ENCODE measurements at places on chromosomes 2 and 18.

GRCh38 chr18:267380-267687 is 513 bp downstream of the THOC1 start:
- no peak for DNase-seq

DNA sequence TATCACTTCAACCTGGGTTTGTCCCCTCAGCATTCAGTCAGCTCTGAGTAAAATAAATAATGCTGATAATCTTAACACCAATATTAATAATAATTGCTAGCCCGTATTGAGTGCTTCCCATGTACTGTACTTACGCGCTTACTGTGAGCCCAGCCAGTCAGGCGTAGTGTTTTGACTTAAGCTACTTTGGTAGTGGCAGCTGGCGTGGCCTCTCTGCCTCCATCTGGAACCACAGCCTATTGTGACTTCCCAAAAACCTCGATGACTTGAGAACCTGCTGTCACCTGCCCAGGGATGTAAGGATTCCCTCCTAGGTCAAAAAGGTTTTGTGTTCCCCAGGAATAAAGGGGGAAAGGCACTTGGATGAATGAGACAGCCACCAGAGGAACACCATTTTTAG is 53.2 kb downstream of the SUMO1 start:
- no peak for DNase-seq

DNA sequence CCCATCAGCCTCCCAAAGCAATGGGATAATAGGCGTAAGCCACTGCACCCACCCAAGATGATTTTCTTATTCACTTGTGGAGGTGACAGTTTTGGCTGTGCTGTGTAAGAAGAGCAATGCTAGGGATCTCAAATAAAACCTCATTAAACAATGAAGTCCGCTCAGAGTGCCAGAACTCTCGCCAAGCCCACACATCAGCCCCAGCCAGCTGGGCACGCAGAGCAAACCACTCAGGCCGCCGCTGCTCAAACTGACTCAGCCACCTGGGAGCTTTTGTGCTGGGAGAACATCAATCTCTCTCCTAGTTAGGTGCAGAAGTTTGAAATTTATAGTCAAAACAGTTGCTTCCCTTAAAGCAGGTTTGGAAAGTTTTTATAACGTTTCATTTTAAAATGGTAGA is 47.6 kb downstream of the RNF152 start:
- DNase-seq, result no peak

DNA sequence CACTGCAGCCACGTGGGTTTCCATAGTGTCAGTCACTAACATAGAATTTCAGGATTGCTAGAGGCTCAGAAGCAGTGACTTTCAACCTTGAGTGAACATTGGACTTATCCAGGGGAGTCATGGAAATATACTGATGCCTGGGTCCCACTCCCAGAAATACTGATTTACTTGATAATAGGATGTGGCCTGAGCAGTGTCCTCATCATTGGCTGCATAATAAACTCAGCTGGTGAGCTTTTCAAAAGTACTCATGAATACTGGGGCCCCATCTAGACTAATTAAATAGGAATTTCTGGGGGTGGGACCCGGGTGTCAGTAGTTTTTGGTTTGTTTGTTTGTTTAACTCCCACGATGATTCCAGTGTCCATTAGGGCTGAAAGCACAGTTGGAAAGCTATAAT is 141.4 kb downstream of the COL4A4 start:
- no peak for DNase-seq

- DNase-seq, result no peak
Measured at GRCh38 chr2:236254001-236254400, 10.2 kb downstream of the ASB18 start.

GRCh38 chr18:48892146-48892855 is 58.5 kb downstream of the SMAD7 start:
- no peak for DNase-seq

DNA sequence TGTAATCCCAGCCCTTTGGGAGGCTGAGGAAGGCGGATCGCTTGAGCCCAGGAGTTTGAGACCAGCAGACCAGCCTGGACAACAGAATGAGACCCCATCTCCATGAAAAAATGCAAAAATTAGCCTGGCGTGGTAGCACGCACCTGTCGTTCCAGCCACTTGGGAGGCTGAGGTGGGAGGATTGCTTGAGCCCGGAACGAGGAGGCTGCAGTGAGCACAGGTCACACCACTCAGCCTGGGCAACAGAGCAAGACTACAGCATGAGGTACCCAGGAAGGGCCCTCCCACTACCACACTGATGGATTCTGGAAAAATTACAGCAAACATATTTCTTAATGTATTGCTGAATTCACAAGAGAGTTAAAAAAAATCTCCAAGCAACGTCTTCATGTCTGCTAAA is 56.3 kb upstream of the HPCAL1 start:
- no peak for DNase-seq

DNA sequence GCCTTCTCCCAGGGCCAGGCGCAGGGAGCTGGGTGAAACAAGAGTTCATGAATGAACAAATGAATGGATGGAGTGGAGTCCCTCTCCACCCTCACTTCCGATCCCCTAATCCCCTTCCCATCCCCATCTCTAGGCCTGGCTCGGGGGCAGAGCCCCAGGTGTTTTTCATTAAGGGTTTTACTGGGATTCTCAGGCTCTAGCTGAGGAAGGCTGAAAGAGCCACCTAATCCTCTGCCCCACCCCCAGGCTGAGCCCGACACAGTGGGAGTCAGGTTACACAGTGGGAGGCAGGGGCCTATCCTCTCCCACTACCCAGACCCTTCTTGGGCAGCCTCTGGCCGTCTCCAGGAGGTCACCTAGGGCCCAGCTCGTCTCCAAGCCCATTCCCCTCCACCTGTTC is 36.1 kb downstream of the SDC1 start:
- no peak for DNase-seq

- no peak for DNase-seq
Measured at GRCh38 chr2:73314441-73314840, 21.1 kb upstream of the EGR4 start.

DNA sequence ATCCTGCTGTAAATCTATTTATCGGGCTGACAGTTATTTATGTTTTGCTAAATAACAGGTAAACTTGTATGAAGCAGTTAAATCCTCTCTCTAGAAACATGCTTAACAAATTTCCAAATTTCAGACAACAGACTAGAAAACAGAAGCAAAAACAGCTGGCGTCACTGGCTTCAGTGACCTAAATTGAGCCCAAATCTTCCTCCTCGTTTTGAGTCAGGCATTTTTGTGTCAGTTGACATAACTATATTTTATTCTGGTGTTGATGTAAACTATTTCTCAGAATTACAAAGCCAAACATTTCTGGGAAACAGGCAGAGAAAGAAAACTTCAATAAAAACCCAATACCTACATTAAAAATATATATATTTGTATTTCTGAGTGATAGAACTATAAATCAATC is 21.7 kb downstream of the RBMS1 start:
- no peak for DNase-seq

DNA sequence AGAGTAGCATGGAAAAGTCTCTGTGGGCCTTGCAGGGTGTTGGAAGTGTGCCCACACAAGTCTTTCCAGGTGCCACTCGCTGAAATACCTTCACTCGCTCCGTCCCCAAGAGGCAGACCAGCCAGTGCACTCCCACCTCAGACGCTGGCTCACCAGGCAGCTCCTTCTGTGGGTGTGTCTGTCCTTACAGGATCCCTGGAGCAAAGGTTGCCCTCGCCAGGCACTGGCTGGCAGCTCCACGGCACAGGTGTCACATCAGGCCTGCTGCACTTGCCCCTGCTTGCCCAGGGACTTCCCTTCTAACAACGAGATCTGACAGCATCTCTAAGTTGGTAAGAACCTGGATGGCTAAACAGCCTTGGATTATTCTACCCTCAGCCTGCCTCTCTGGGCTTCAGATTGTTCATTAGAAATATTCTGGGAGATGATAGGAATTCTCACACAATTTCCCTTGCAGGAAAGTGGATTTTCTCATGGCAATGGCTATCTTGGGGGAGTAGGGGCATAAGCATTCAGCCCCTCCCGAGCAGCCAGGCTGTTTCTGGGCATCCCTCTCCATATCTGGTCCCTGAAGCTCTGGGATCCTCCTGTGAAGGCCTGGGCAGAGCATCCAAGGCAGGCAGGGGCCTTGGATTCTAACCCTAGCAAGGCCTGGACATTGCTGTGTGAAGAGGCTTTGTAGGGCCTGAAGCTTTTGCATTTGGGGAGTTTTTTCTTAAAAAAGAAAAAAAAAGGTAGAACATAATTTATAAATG is 262.1 kb downstream of the MYCN start:
- no peak for DNase-seq

DNA sequence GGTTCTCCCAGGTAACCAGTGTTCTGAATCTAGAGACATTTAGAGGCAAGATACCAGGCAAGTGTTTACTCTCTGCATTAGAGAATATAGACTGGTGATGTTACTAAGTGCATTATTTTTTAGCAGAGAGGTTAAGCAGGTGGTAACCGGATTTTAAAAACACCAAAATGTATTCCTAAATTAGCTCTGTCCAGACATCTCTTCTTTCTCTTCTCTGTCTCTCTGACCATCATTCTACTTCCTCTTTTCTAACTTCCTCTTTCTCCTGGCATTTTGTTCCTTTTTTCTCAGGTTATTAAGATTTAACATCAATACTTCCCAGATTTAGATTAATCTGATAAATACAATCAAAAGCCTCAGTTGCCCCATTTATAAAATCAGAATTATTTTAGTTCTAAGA is 31.7 kb upstream of the DYNC1I2 start:
- DNase-seq, result no peak

DNA sequence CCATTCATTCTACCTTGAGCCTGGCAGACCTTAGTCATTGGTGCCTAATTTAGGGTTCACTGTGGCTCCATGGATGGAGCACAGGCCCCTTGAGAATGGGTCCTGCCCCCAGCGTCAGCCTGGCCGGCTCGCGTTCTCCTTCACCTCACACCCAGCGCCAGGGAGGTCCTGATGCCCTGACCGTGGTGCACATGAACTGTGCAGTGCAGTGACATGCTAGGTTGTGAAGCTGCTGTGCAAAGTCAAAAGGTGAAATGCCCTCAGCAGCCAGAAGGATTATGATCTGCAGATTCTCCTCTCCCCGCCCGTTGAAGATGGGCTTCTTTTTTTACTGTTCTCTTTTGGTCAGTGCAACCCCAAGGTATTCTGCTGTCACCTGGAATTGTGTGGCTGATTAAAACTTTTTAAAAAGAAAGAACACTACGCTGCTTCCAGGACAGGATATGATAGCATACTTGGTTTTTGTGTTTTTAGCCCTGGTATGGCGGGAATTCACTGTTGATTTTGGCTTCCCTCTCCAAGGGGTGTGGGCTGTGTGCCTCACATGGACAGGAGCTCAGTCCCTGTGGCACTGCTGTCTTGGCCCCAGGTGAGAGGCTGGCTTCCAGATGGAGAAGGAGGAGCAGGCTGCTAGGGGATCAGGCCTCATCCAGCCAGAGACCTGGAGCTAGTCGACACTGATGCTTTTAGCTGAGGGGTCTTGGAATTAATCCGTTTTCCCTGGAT is 49.4 kb upstream of the MCFD2 start:
- DNase-seq, result no peak

DNA sequence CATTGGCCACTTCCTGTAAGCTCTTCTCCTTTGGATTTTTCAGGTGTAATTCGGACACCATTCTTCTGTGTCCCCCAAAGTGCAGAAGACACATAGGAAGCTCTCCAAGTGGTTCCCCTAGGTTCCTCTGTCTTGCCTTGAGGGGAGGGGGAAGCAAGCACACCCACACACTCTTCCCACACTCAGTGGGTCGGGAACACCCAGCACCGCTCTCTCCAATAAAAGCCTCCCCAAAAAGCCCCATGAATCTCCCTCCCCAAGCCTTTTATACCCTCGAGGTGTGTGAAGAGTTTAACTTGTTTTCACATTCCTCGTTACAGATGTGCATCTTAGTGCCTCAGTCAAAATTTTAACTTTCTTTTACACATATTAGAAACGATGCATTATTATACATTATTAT is 9.9 kb upstream of the TMEM237 start:
- no peak for DNase-seq

GRCh38 chr2:74812787-74813590 is 20.9 kb upstream of the HK2 start:
- no peak for DNase-seq

- DNase-seq, result no peak
Measured at GRCh38 chr2:67566958-67567635, 170.0 kb downstream of the ETAA1 start.

- no peak for DNase-seq
Measured at GRCh38 chr18:76323891-76324290, 171.2 kb downstream of the ZNF516 start.

GRCh38 chr2:173441222-173441621 is 86.5 kb downstream of the CDCA7 start:
- no peak for DNase-seq
